ENCODE measurements at places on chromosomes 7 and 10. TPM values are rescaled to one million over a fixed set of nuclear protein-coding genes. Genes with fewer than 3 reads are reported as not detected.
A peak's percentile ranks its signal among the peaks of the same experiment; 100 is the strongest.

- no peak for DNase-seq
Observed at GRCh38 chr10:48910548-48910947, 29.1 kb downstream of the LRRC18 start.

GRCh38 chr7:16025696-16026095 is 339.2 kb upstream of the MEOX2 start:
- peak; percentile 76 for DNase-seq

Gene AKR1B15
- total RNA-seq: 0.06 TPM

GRCh38 chr7:146791344-146792285 is 675.0 kb downstream of the CNTNAP2 start:
- DNase-seq: no peak

DNA sequence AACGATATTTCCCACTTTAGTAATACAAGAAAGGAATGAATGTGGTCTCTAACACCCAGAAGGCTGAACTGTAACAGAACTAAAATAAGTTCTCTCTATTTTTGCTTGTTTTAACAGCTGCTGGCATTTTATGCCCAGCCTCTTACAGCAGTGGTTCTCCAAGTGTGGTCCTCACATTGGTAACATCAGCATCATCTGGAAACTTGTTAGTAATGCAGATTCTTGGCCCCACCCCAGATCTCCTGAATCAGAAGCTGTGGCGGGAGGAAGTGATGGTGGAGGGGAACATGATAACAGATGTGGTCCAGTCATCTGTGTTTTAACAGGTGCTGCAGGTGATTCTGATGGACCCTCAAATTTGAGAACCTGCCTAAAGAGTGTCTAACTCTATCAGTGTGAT is 170.1 kb downstream of the TMEM26 start:
- peak; percentile 66 for DNase-seq

- no peak for DNase-seq
Observed at GRCh38 chr7:22252936-22253536, 103.9 kb downstream of the RAPGEF5 start.

Gene TRPV5
- total RNA-seq: not detected

Gene HOXA10
- total RNA-seq: 12.8 TPM

DNA sequence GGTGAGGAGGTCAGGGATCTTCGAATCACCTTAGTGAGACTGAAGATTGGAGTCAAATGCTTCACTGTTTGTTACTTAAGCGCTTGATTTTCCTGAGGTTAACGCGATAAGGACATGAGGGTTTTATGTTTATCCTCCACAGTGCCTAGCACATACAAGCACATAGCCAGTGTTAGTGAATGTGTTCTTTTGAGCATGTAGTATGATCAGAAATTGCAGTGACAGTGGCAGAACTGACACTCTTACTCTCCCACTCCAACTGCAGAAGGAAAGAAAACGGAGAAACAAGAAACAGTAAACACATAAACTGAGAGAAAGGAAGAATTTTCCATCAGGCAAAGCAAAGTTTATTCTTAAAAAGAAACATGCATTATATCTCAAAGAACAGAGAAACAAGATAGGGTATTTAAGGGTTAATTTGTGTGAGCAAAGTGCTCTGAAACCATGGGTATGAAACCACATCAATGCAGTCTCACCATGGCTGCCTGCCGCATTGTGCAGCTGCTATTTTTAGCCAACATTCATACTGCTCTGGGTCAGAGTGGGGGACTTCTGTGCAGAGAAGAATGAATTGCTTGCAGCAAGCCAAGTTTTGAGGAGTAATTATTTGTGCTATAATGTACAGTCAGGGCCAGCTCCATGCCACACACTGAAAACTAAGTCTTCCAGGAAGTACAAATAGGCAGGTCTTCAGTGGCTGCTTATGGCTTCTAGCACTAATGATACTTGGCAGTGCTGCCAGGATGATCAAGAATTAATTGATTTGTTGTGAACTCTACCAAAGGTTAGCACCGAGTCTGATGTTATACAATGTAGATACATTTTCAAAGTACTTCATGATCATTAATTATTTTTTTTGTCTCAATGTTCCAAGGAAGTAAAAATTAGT is 152.0 kb downstream of the MACC1 start:
- peak; percentile 88 for DNase-seq

DNA sequence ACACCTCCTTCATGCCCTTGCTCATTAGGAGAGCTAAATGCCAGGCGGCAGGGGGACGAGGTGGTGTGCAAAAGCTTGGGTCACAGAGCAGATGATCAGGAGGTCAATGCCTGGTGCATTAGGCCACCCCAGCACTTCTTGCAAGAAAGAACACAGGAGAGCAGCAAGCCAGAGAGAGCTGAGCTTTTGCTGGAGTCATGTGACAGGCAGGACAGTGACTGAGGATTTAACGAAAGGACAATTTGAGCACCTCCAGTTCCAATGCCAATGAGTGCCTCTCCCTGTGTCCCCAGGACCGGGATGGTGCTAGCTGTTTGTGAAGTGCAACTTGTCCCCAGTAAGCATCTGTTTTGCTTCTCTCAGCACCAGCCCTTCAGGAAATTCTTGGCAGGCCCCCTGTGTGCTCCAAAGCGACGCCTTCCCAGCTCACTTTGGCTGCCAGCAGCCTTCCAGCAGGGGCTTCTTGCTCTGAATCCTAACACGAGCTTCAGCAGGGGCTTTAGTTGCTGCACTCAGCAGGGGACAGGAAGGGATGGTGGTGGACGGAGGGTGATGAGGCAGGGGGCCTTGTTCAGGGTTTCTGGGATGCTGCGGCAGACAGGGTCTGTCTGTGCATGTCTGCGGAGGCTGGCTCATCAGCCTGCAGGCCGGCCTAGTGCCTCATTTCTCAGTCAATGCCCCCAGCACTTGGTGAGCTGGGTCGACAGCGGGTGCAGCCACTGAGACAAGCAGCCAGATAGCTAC is 368.1 kb downstream of the RPS24 start:
- no peak for DNase-seq

Gene LIPA
- 55.6 TPM for total RNA-seq

- no peak for DNase-seq
Observed at GRCh38 chr7:142569851-142570250, 179.4 kb upstream of the PRSS1 start.

Gene GLI3
- total RNA-seq: 4.4 TPM

GRCh38 chr7:54985426-54986330 is 33.1 kb upstream of the EGFR start:
- DNase-seq: peak; percentile 100

GRCh38 chr7:2066251-2066919 is 166.4 kb downstream of the MAD1L1 start:
- DNase-seq: no peak

Gene WDR11
- total RNA-seq: 54.7 TPM

DNA sequence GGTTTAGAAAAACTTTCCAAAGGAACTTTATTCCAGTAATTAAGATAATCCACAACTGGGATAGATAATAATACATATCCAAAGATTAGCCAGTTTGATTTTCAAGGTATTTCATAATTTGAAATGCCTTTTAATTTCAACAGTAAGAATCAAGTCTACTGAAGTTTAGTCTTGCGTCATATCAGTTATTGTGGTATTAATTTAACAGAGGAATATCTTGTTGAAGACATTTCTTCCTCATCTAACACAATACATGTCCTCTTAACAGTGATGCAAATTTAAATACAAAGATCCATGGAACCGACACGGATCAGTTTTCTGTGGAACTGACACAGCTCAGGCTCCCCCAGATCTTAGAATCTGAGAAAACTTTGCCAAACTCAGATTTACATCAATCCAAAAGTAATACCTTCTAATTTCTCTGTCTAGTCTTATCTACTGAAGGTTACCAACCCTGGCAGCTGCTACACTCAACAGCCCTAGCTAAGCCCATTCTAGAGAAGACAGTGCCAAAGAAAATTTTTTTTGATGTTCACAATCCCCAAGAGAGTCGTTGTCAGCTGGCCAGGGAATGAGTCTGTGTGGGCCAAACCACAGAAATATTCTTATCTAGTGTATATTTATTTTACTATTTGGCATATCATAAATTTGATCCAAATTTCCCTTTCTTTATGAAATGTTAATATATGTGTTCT is 365.2 kb upstream of the MEOX2 start:
- DNase-seq: peak; percentile 90

Gene CYP3A5
- not detected for total RNA-seq

DNA sequence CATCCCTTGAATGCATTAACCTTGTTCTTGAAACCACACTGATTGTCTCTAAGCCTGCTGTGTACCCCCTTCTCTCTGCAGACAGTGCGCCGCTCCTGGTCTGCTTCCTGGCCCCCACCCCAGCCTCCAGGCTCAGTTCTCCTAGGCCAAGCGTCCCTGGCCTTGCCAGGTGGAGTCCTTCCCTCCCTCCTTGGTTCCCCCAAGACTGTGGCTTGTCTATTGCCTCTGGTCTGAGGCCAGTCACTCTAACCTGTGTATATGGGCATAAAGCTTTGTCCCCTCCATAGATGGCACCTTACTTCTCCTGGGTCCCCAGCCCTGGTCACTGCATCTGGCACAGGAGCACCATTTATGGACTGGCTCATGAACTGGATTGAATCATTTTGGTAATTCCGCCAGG is 133.5 kb upstream of the EEPD1 start:
- no peak for DNase-seq

Gene LIPN
- total RNA-seq: not detected

DNA sequence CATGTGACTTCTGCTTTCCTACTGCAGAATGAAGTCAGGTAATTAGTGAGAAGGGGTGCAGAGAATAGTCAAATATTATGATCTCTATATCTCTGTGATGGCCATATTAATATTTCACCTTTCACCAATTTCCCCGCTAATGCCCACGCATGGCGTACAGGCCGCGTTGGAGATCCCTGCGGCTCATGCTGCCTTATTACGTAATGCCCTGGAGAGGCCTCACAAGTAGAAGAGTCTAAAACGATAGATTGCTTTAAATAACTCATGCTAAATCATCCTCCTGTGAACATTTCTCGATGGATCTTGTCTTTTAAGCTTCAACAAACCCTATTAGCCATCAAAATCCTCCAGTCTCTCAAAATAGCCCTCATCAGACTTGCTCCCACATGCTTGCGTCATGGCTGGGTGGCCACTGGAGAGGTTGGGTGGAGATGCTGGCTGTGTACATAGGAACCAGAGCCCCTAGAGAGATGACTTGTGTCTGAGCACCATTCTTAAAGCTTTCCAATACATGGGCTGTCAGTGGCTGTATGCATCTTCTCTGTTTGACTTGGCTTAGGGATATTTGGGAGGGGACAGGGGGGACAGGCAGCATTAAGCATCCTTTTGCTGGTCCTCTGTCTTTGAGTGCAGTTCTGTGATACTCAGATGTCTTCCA is 79.5 kb upstream of the INSYN2A start:
- no peak for DNase-seq

Gene TEX36
- total RNA-seq: not detected

DNA sequence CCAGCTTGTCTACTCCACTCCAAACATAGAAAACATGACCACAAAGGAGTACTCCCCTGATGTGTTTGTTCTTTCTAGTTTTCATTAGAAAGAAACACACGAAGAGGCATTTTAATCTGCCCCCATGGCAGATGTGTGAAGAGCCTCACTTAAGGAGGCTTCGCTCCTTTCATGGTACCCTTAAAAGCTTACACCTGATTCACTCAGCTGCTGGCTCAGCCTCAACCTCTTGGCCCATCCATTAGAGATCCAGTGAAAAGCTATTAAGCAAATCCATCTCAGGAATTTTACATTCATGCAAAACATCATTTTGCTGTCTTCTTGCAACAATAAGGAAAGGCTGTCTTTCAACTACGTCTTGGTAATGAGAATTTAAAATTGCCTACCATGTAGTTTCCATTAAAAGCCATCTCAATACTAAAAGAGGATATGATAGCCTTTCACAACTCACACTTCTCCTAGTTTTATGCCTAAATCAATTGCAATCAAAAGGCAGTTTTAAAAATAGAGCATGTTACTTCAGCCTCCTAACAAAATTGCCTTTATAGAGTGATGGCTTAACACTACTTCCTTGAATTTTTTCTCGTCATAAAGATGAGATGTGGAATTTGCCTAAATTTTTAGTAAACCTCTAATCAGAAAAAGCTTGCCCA is 22.7 kb downstream of the MACC1 start:
- DNase-seq: no peak

DNA sequence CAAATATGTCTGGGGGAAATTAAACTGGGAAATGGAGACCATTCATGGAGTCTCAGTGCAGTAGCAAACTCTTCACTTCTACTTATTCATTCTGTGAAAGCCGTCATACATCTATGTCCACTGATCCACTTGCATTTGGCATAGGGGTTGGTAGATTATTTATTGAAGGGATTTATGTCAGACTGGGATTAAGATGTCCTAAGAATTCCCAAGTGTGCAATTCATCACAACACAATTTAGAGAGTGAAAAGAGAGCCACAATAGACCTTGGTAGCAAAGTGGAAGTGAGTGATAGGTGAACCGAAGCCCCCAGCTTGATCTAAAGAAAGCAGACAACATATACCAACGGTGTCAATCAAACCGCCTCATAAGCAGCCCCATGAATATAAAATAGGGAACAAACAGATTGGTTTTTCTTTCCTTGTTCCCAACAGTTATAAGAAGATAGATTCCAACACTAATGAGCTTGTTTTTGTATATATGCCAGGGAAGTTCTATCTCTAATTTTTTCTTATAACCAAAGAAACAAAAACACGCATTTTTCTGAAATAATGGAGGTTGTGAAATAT is 234.3 kb downstream of the CACNA2D1 start:
- no peak for DNase-seq

DNA sequence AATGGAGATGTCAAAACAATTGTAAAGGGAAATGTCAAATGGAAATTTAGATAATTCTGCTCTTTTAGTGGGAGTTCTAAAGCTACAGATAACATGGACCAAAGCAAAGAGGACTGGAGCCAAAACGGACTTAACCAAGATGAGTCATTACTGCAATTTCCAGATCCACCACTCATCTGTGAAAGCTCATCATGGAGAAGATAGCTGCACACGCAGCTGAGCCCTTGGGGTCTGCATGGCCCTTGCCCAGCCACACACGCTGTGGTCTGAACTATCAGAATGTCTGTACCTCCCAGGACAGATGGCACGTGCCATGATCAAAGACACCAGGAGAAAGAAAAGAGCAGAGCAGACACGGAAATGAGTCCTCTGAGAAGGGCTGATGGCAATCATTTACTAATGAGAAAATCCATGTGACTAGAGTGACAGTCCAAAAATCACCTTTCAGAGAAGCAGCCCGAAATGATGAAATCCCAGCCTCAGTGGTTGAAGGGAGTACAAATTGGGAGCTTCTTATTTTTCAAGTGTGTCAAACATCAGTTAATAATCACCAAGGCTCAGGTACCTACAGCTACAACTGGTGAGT is 177.9 kb upstream of the MGMT start:
- no peak for DNase-seq

GRCh38 chr10:17649836-17650235 is 5.9 kb downstream of the STAM start:
- peak; percentile 49 for DNase-seq

DNA sequence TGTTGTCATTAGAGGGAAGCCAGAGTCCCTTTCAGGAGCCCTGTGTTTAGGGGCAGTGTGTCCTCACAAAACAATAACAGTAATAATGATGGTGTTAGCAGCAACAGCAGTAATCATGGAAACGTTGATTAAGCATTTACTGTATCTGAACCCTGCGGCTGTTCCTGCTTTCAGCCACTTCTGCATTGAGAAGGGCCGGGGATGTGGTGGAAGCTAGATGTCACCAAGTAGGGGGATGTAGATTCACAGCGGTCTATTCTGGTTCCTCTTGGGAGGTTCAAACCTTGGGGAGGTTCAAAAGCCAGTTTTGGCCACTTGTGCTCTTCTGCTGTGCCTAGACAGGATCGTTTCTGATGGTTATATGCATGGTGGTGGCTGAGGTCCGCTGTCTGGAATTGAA is 44.8 kb downstream of the PRPF18 start:
- no peak for DNase-seq

Gene ZNF365
- 6.2 TPM for total RNA-seq

Measured in LHCN-M2 (cell line).